ENCODE measurements at places on chromosomes 2 and 18.

DNA sequence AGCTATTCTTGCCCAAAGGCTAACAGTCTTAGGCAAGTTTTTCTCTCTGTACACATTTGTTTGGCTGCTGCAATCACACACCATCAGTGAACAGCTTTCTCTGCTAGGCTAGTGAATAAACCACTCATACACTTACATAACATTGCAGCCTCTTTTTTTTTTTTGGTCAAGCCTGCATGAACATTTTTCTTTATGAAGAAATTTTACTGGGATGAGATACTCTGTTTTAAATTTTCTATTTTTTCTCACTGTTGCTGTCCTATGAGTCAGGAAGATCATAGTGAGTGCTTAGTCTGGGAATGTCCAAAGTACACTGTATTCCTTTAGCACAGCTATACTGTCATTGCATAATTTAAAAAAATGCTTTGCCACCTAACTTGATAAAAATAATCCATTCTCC, 58.5 kb downstream of the ROCK1 start:
- no peak for DNase-seq

DNA sequence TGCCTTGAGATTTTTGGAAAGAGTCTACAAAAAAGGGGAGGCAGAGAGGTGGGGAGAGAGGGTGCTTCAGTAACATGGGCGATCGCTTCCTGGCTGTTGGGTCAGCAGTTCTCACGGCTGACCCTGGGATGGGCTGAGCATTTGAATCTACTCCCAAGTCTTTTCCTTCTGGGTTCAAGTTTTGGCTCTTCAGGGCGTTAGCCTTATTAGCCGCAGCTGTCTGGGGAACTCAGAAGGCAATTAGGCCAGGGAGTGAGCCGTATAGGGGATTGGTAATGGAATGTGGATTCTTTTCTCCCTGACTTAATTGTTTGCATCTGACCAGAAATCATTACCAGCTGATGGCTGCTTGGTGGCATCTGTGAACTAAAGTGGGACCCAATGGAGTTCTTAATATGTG, 250.5 kb upstream of the SKOR2 start:
- no peak for DNase-seq

DNA sequence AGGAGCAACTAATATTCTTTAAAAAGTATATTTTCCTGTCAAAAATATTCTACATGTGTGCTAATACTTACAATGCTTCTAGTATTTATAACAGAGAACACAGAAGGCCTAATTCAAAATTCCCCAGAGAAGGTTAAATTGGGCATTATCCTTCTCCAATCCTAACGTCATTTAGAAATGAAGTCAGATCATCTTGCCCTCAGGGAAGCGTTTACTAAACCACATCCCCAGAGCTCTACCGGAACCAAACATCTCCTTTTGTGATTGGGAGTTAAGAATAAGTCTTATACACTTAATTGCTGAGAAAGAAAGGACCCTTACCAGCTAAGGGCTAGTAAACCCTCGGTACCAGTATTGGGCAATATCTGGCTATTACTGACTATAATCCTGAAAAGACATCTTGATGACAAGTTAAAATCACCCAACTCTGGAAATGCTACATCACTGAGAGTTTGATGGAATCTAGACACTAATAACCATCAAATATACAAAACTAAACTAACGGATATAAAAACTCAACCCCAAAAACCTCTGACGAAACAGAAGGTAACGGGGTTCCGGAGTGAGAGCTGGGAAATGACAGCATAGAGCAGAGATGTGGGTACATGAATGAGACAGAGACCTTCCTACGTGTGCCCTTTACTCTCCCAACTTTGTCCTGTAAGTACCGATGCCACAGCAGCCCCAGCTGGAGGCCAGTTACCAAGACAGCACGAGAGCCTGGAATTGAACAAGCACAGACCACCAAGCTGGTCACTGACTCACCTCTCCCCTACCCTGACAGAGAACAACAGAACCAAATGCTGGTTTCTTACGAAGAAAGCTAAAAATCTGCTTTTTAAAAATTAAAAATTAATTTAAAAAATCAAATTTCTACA, 35.0 kb downstream of the WDSUB1 start:
- no peak for DNase-seq

GRCh38 chr2:38440655-38441054, 63.6 kb upstream of the ATL2 start:
- no peak for DNase-seq

- DNase-seq: no peak
These were observed 11.1 kb upstream of the CYS1 start for GRCh38 chr2:10091182-10091888.

GRCh38 chr2:47257946-47258348, 102.8 kb upstream of the STPG4 start:
- DNase-seq: no peak

DNA sequence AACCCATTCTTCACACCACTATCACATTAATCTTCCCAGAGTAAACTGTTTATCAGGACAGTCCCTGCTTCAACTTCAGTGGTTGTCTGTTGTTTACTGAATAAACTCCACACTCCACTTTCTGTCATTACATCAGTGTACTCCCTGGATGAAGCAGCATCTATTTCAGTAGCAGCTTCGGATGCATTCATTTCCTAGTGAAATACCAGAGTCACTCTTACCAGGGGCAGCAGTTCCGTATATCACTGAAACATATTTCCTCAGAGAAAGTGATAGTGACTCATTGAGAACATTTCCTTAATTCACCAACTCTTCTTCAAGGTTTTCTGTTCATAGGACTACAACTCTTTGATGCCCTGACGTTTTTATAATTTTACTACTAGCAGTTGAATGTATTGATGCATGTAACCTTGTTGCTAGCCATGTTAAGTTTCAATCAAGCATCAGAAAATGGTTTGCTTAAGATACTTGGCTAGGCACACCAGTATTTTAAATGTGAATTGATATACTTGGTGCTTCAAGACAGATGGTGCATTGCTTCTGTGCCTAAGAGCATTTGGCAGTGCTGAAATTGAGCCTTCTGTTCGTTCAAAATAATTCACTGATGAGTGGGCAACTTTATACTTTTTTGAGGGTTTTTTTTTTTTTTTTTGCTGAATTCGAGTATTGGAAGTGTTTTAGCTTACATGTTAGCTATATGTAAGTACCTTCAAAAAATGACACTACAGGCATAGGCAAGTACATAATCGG, 92.3 kb downstream of the UBE2E3 start:
- DNase-seq: no peak

DNA sequence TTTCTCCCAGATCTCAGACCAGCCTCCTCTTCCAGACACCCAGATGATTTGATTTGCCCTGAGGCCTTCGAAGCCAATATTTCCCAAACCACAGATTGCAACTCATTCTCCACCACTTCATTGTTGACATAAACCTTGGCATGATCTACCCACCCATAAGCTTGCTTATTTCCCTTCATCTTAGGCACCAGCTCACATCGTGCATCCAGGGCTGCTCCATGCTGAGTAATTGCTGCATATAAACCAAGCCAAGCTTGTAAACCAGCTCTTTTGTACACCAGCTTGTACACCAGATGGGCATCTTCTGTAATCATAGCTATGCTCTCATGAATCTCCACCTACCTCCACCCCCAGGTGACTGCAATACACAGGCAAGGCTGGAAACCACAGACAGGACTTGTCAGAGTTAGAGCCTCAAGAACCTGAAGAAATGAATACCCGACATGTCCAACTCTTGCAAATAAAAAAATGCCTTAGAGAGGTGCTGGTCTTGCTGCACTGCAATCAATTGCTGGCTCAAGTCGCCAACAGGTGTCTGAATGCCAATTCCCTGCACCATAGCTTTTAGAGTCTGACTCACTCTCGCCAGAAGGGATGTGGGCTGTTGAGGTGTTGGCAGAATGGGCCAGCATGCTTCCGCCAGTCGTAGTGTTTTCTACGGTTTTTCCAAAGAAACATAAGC, 31.5 kb downstream of the TRABD2A start:
- DNase-seq: peak; percentile 78

DNA sequence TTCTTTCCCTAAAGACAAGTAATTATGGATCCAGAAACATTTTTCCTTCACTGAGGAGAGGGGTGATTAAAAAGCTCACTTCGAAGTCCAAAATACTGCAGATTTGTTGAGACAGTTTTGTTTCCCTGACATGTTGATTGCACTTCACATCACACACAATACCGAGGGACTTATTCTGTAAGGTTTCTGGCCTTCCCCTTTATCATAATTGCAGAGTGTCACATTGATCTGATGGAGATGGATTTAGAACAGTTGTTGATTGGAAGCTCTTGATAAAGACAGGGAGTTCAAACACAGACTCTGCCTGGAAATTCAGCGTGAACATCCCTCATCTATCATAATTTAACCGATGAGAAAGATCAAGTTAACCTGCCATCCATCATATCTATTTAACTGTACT, 163.6 kb downstream of the PTPRM start:
- DNase-seq: no peak

GRCh38 chr18:32358529-32358928, 112.2 kb downstream of the GAREM1 start:
- no peak for DNase-seq

DNA sequence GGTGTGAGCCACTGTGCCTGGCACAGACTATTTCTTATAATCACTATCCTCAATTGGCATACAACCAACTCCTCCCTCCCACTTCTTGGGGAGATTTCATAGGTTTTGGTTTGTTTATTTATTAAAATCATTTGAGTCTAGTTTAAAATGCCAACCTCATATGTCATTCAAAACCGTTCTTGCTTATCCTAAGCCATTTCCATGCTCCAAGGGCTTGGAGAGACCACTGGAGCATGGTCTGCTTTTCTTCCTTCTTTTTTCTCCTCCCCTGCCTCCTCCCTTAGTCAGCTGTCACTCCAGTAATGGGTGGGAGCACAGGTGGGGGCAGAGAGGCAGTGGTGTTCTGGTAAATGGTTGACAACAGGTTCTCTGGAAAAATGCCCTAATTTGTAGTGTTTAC, 20.4 kb upstream of the KCNS3 start:
- DNase-seq: no peak

GRCh38 chr18:62277045-62277444, 48.1 kb upstream of the TNFRSF11A start:
- DNase-seq: no peak

DNA sequence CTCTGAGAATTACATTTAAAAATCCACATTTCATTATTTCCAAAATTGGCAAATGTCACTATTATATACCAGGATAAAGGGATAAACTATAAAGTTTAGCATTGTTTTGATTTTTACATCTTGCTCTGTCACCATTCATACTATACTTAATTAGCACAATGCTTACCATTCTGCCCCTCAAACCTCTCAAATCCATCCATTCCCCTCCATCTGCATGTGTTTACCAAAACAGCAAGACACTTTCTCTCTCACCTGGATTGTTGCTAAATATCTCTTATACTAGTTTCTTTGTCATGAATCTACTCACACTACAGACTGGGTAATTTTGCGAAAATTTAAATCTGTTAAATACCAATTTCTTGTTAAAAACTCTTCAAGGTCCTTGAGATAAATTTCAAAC, 496.1 kb downstream of the NR4A2 start:
- DNase-seq: no peak

GRCh38 chr18:26656431-26656943, 108.1 kb upstream of the KCTD1 start:
- DNase-seq: no peak

DNA sequence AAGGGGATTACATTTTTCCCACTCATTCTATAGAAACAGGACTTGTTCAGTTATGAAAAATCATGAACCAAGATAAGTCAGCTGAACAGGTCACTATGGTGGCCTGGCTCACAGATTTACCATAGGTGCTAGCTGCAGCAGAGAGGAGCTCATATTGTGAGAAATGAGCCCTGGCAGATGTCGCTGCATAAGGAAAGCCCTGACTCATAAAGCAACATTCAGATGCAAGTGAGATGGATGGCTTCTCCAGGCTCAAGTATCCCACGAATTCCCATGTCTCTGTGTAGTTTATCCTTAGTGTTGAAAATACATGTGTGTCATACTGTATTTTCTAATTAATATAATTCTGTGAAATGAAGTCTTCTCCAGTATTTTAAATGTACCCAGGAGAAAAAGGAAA, 115.0 kb upstream of the LHCGR start:
- DNase-seq: no peak

DNA sequence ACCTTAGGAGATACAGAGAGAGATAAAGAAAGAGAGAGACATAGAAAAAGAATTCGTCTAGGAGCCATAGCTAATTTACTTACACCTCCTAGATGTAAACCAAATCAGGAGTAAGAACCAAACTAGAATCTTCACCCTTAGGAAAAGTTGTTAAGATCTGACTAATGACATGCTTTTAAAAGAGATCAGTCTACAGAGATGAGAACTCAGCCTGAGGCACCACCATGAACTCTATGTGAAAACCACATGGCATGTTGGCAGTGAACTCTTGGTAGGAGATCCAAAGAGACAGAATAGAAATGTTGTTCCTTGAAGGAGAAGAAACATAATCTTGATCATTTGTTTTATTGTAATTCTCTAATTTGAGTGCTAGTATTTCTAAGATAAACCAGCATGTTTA, 585.4 kb upstream of the ID2 start:
- DNase-seq: no peak
